Suppressor macrophage treated with lipopolysaccharide for 4 hours (primary cell): ENCODE measurements at places on chromosomes 7 and 10.

DNA sequence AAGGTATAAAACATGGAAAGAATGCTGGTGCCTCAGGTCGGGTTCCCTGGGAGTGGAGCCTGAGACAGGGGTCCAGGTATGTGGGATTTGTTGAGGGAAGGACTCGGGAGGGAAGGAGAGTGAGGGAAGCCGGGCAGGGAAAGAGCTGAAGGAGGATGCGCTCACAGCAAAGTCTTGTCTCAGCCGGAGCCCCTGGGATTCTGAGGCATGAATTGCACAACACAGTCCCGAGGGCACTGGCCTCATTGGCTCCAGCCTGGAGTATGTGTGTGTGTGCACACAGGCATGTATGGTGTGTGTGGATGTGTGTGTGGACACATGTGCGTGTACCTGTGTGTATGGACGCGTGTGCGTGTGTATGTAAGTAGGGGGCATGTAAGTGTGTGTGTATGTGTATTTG lies 87.4 kb downstream of the WDFY4 start:
- no peak for DNase-seq

DNA sequence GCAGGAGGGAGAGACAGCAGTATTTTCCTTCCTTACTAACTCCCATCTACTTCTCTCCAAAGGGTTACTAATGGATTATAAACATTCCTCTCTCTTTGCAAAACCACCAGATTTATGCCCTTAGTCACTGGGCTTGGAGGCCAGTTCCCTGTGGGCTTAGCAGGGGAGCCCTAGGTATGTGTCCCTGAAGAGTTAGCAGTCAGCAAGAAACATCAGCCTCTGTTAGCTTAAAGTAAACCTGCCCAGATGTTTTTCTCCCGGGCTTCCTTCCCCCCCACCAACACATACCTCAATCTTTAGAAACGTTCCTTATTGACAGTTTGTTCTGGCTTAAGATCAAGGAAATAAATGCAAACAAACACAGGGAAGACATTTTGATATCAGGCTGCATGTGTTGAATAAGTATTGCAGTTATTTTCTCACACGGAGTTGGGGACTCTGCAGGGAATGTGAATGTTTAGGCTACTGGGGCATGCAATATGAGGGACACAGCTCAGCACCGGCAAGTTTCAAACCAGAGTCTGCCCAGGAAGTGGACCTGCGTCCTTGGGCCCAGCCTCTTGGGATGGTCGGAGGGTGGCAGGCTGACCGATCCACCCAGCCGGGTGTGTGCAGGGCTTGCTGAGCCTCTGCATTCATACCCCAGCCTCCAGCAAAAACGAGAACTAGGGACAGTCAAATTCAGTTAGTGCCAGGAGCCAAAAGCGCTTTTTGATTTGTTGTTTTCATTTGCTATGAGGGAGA lies 252.0 kb upstream of the GRB10 start:
- no peak for DNase-seq

DNA sequence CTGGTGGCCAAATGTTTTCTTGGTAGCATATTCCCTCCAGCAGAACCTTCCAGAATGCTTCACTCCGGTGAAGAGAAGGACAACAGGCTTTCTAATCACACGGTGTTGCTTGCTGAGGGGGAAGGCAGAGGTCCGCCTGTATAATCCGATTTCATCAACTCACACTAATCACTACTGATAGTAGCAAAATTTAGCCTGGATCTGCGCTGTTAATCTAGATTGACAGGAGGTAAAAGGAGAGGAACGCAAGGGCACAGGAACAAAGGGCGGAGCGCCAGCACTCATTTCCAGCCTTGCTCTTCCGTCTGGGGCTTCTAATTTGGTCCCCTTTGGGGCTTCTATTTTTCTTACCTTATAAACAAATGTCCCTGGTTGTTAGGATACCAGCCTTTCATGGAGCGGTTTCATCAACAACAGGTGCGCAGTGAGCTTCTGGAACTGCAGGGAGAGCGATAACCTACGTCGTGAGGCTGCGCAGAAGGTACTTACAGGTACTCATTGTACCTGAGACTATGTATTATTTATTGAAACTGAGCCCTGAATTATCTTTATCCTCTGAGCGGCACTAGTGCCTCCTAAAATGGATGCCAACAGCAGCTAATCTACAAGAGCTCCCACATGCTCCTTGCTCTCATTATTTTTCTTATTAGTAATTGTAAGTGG lies 150.6 kb downstream of the CACNB2 start:
- no peak for DNase-seq

- DNase-seq: no peak
Observed at GRCh38 chr10:43253461-43254198, 13.2 kb downstream of the RASGEF1A start.

GRCh38 chr7:112723416-112723815 lies 66.8 kb downstream of the TMEM168 start:
- no peak for DNase-seq

DNA sequence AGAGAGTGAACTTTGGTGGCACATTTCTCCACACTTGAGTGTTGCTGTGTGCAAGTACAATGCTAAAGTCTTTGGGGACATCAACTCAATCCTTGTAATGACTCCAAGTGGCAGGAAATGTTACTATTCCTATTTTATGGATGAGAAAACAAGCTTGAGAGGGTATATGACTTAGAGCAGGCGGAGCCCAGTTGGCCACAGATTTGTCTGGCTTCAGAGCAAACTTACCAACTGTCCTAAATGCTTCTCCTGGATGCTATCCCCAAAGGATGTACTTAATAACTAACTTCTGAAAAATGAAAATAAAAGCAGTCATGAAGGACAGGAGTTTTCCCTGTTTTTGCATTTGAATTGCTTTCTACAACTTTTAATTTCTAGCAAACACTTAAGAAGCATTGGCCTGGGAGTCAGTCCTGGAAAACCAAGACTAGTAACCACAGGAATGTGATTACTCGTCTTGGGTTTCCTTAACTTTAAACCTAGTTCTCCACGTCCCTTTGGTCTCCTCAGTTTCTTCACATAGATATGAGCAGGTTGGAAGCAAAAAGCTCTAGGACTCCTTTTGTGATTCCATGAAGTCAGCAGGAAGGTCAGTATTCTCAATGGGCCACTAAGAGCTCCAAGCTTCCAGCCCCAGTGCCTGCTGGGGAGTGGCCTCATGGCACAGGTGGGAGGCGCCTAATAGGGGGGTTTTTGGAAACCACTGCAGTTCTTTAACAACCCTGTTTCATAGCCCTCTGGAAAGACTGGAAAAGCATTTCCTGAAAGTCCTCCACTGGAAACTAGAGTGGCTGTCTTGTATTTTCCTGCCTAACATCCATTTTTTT lies 140.8 kb downstream of the GLCCI1 start:
- DNase-seq: no peak

GRCh38 chr7:105881439-105881838 lies 5.0 kb upstream of the ATXN7L1 start:
- DNase-seq: no peak
